ENCODE measurements at places on chromosomes 12 and 14. TPM values are rescaled to one million over a fixed set of nuclear protein-coding genes. Genes with fewer than 3 reads are reported as not detected.

The OR6C4 gene
- not detected for total RNA-seq

- H3K27me3 ChIP-seq, result no peaks in the 10 kb centered on the region
- H3K27ac ChIP-seq, result no peak overlapping the region
- H3K4me1 ChIP-seq, result no peaks in the 10 kb centered on the region
- no peak overlapping the region for H3K4me3 ChIP-seq
- no peak for DNase-seq
Measured at GRCh38 chr14:93299866-93300265, 33.0 kb downstream of the BTBD7 start.

- no peak overlapping the region for H3K27ac ChIP-seq
- no peak for DNase-seq
- no peaks in the 10 kb centered on the region for H3K4me1 ChIP-seq
Measured at GRCh38 chr12:52826611-52827498, 7.3 kb downstream of the KRT79 start.

GRCh38 chr12:124538194-124539082, 29.0 kb downstream of the NCOR2 start:
- H3K27me3 ChIP-seq, result no peaks in the 10 kb centered on the region
- peaks cover 24% of the 10 kb centered on the region for H3K4me1 ChIP-seq
- no peak overlapping the region for H3K27ac ChIP-seq
- DNase-seq, result no peak
- no peak overlapping the region for H3K4me3 ChIP-seq

DNA sequence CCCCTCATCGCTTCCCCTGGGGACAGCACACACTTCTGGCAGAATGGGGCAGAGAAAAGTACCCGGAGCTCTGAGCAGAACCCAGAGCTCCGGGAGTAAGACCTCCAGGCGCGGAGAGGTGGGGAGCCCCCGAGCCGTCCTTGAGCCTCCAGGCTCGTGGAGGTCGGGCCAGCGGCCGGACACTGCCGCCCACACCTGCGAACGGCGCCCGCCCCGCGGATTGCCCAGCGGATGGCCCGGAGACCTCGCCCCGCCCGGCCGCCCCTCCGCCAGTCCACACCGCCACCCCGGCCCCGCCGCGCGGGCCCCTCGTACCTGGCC, 344 bp downstream of the SPTLC2 start:
- no peak for DNase-seq
- H3K36me3 ChIP-seq, result no peaks in the 10 kb centered on the region
- peak overlapping the region; percentile 60 for H3K27ac ChIP-seq
- peaks cover 17% of the 10 kb centered on the region for H3K4me1 ChIP-seq
- H3K4me3 ChIP-seq, result peak overlapping the region; percentile 86

Data from CD8-positive, alpha-beta memory T cell (primary cell).